ENCODE measurements at places on chromosomes 4 and X. TPM values are rescaled to one million over a fixed set of nuclear protein-coding genes. Genes with fewer than 3 reads are reported as not detected.

USP17L29 gene
- not detected for total RNA-seq

CAPN6 gene
- total RNA-seq = 0.10 TPM

HSFX4 gene
- 0.41 TPM for total RNA-seq

POF1B gene
- 0.15 TPM for total RNA-seq

VAMP7 gene
- total RNA-seq = 26.2 TPM

- no peak for ATAC-seq
Observed at GRCh38 chrX:137025930-137026329, 7.9 kb downstream of the GPR101 start.

GRCh38 chrX:54182194-54182863, 725 bp downstream of the FAM120C start:
- ATAC-seq = peak; percentile 75

MAGED4 gene
- total RNA-seq = 0.15 TPM

DNA sequence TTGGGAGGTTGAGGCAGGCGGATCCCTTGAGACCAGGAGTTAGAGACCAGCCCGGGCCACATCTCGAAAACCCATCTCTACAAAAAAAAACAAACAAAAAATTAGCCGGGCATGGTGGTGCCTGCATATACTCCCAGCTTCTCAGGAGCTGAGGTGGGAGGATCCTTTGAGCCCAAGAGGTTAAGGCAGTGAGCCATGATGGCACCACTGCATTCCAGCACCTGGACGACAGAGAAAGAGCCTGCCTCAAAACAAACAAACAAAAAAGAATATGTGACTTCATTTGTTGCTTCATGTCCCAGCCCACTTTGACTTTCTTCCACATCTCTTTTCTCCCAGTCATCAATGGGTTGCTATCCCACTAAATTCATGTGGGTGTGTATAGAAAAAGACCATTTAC, 79.7 kb downstream of the BCOR start:
- no peak for ATAC-seq

FAM236A gene
- total RNA-seq = not detected

DNA sequence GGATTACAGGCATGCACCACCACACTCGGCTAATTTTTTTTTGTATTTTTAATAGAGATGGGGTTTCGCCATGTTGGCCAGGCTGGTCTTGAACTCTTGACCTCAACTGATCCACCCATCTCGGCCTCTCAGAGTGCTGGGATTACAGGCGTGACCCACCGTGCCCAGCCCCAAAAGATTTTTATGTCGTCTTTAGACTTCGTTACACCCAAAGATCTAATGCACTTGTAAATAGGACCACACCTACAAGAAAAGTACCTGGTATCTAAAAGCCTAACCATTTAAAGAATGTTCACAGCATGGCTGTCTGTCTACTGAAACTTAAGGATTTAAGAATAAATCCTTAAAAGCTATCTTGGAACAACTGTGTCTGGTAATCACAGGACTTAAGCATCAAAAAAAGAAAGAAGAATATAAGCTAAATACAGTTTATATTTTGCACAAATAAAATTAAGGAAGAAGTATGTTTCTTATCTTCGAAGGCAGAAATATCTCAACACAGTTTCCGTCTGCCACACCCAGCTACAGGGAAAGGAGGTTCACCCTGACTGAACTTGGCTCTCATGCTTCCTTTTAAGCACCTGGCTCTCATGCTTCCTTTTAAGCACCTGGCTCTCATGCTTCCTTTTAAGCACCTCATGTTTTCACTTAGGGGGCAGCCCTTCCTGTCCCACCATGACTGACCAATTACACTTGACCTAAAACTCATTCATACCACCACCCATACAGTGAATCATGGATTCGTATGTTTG, 92.0 kb upstream of the STS start:
- ATAC-seq = no peak

DNA sequence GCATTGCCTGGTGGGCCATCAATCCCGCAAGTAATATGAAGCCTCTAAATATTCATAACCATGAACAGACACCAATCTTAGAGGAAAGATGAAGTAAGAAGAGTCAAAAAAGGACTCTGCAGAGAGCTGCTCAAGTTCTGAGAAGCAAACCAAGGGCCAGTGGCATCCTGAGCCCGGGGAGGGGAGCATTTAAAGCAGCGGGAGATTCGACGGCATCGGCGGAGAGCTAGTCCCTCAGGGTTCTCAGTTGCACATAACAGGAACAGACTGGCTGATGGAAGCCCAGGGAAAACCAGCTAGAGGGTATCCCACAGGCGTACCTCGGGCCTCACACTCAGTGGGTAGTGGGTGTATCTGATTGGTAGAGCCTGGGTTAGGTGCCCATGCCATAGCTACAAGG, 4.9 kb upstream of the PNMA6E start:
- ATAC-seq = no peak

SHISA3 gene
- total RNA-seq = 4.3 TPM

SULT1B1 gene
- 1.6 TPM for total RNA-seq

- no peak for ATAC-seq
Observed at GRCh38 chr4:36010397-36010929, 233.9 kb downstream of the ARAP2 start.

AMTN gene
- not detected for total RNA-seq

GRCh38 chr4:183249854-183250253, 70.2 kb downstream of the CLDN22 start:
- no peak for ATAC-seq

HTR2C gene
- total RNA-seq = not detected

MGAT4D gene
- 0.25 TPM for total RNA-seq

UVSSA gene
- total RNA-seq = 10.0 TPM

ANKRD50 gene
- total RNA-seq = 48.6 TPM

EIF1AX gene
- 63.6 TPM for total RNA-seq

DNA sequence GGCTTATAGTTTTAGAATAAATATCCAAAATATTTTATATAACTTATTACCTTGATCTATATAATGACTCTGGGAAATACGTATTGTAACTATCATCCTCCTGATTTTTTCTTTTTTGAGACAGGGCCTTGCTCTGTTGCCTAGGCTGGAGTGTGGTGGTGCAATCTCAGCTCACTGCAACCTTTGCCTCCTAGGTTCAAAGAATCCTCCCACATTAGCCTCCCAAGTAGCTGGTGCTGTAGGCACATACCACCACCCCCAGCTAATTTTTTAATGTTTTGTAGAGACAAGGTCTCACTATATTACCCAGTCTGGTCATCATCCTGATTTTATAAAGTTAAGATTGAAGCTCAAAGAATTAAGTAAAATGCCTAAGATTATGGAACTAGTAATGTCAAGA, 193.6 kb downstream of the SLC4A4 start:
- no peak for ATAC-seq

DNA sequence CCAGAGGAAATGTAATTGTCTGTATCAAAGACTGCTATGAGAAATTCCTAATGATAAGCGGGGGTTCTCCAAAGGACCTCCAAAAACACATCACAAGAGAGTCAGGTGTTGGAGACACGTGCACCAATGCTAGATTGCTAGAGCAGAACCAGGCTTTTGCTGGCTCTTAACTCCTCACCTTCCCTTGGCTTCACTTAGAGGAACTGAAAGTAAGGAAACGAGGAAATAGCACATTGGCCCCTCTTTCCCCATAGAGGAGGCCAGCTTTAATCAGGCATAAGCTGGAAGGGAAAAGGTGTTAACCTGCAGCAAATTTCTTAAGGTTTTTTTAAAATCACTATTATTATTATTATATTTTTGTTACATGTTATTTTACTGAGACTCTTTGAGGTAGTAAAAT, 13.6 kb downstream of the OTC start:
- ATAC-seq = no peak

HMX1 gene
- 0.34 TPM for total RNA-seq

DNA sequence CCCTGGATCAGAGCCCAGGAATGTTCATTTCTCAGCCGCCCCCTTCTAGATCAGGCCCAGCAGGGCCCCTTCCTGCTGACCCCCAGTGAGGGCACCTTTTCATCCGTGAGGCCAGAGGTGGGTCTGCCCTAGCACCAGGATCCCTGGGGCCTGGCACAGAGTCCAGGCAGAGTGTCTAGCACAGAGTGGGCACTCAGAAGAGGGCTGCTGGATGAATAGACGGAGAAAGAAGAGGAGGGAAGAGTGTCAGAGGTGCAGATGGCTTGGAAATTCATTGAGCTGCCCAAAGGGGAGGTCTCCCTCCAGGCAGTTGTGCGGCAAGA, 106.5 kb downstream of the CPZ start:
- ATAC-seq = no peak

STATH gene
- not detected for total RNA-seq

HSFX2 gene
- total RNA-seq = 0.69 TPM

DNA sequence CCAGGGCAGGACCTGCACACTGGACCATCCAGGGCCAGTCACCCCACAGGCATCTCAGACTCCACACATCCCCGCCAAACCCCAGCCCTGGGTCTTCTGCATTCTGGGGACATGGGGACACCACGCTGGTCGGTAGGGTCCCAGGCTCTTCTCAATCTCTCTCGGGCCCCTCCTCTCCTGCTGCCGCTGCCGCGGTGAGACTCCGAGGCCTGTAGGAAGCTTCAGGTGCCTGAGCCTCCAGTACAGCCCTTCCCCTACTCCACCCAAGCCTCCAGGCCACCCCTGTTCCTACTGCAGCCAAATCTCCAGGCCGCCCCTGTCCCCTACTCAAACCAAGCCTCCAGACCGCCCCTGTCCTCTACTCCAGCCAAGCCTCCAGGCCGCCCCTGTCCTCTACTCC, 5.5 kb upstream of the ASMT start:
- no peak for ATAC-seq
